ENCODE measurements at places on chromosomes 1 and 21.

- no peak for DNase-seq
These were observed 20.6 kb upstream of the PRELP start for GRCh38 chr1:203454986-203455471.

DNA sequence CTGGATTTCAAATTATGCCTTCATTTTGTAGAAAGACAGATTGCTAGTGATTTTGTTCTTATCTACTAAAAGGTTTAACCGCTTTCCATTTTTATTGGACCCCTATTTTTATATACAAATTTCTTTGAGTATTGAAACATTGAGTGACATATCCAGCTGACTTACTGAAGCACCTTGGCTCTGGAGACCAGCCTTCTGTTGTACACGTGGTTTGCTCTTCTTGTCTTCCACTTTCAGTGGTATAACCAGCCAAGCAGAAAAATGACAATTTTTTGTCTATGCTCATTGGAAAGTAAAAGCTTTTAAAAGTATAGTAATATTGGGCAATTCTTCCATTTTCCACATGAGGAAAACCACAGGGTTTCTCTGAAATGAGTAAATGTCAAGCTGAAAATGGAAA lies 4.4 kb downstream of the F13B start:
- no peak for DNase-seq

GRCh38 chr1:238710697-238711096 lies 675.7 kb upstream of the CHRM3 start:
- DNase-seq, result no peak

DNA sequence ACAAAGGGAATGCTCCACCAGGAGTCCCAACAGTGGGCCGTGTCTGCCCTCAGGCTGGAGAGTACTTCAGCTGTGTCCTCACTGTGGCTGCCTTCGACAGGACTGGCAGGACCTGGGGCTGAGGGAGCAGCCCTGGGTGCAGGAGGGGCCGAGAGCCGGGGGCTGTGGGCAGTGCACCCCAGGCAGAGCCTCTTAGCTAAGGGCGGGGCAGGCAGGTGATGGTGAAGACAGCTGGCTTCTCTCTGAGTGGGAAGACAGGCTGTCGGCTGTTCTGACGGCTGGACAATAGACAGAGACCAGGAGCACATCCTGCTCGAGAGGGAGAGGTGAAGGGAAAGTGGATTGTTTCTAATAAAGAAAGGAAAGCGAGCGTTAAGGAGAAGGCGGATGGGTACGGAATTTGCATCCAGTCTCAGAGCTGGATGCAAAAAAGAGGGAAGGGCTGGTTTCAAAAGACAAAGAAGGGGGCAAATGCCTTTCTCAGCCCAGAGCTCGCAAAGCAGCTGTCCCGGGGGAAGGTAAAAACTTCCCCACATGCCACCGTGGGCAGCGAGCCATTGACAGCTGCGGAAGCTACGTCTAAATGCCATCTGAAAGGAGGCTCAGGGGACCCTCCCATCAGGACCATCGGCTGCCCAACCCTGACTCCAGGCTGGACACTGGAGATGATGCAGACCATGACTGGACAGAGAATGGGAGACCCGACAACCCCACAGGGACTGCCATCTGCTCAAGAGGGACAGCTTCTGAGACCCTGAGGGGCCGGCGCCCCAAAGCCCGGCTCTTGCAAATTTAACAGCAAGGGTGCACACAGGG lies 92.0 kb downstream of the STUM start:
- DNase-seq, result no peak

DNA sequence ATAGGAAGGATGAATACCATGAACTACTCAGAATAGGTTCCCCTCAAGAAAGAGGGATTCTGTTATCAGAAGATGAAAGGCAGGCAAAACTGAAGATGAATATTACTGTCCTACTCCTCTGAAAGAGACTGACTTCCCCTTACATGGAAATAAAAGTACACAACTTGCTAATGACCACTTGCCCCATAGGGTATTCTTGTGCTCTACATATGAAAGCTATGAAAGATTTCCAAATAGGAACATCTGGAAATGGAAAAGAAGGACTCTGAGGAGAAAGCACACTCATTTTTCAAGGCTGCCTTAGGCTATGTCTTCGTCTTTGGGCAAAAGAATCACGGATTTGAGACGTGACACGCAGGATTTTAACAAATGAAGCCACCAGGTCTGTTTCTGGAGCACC lies 170.1 kb upstream of the DAB1 start:
- no peak for DNase-seq

DNA sequence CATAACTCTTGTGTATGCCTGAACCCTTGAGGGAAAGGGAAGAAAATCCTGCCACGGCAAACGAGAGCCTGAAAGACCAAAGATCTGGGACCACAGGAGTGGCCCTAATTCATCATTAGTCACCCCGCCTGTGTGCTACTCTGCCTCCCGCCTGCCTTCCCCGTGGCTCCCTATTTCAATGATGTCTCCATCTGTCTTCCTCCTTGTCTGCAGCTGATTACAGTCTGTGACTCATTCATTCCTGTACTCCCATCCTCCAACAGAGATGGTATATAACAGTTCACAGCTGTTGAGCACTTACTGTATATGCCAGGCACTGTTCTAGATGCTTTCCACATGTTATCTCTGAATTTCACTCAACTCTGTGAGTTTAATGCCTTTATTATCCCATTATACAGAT lies 96.6 kb downstream of the SEC16B start:
- no peak for DNase-seq
